ENCODE measurements at places on chromosomes 5 and 9.

DNA sequence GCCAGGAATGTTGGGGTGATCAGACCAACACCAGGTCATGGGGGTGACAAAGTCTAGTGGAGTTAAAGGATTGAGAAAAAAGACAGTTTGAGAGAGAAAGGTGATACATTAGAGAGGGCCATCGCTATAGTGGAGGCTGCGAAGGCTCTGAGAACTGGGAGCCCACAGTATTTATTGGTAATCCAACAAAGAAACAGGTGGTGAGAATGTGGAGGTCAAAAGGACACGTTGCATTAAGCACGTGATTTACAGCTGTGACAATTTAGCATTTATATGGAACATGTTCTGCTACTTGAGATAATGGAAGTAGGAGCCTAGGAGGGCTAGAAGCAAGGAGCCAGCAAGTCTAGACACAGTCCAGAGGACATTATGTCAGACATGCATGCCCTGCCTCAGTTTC, 2086.5 kb upstream of the C9orf72 start:
- peak; percentile 23 for DNase-seq

- no peak for DNase-seq
These were observed 15.5 kb downstream of the MED10 start for GRCh38 chr5:6362846-6363245.

- peak; percentile 50 for DNase-seq
These were observed 716 bp downstream of the PROB1 start for GRCh38 chr5:139394123-139394653.

DNA sequence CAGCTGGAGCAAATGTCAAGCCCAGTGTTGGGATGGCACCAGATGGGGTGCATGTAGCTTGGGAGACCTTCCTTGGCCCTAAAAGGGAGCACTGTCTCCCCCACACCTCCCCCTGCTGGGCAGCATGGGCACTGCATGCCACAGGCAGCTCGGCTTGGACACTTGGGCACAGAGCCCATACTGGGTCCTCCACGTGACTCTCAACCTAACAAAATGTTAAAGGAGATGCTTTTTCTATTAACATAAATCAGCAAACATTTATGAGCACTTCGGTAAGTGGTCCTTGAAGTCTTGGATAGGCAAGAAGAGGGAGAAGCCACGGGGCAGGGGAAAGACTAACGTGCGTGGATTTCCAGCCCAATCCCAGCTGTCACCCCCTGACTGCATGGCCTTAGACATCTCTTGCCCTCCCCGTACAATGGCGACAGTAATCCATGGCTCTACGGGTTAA, 23.9 kb upstream of the MAPK9 start:
- DNase-seq, result peak; percentile 14

DNA sequence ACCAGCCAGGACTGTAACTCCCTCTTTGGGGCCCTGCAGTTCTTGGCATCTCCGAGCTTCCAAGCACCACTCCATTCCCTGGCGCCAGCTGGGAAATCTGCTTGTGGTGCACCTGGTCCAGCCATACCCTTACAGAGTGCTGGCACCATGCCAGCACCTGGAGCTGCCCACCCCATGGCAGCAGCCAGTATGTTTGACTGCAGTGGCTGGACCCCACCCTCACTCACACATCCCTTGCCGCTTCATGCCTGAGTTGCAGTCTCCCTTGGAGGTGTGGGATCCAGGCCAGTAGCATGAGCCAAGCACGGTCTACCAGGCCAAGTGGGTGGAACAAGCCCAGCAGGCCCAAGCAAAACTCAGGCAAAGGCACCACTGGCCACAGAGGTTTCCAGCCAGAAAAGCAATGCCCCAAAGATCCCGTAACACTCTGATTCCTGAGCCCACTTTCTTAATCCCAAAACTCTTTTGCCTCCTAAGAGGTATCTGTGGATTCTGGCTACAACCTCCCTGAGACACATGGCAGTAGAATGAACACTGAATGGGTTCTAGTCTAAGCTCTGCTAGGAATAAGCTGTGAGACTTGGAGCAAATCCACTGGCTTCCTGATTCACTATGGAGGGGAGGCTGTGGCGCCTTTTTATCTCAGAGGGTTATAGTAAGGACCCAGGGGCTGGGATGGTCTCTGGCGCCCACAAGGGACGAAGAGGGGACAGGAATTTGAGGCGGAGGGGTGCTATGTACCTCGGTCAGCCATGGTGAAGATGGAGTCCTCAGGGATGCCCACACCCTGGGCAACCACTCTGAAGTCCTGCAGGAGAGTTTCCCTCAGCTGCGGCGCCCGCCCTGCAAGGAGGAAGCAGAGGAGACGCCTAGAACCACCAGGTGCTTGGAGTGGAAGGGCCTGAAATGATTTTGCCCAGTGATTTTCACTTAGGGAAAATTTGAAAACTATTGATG, 5.6 kb downstream of the AMBP start:
- DNase-seq, result peak; percentile 68

GRCh38 chr5:56822981-56823380, 7.6 kb downstream of the MAP3K1 start:
- no peak for DNase-seq

DNA sequence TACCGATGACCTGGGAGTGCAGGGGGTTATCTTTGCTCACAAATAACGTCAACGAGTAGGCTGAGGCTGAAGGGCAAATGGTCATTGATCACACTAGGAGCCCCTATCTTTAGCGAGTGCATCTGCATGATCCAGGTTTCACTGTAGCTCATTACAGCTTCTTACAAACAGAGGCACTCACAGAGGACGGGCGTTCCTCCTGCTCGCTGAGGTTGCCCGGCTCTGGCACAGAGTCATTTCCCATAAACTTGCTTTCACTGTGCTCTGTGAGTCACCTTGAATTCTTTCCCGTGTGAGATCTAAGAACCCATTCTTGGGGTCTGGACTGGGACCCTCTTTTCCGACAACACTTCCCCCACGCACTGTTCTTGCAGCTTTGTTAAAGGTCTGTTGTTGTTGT, 1.9 kb upstream of the PAEP start:
- DNase-seq, result no peak

- no peak for DNase-seq
These were observed 48.6 kb downstream of the RGS3 start for GRCh38 chr9:113511856-113512761.

GRCh38 chr9:135157856-135158563, 70.5 kb downstream of the OLFM1 start:
- DNase-seq, result no peak

GRCh38 chr9:18611971-18612370, 138.0 kb downstream of the ADAMTSL1 start:
- no peak for DNase-seq

DNA sequence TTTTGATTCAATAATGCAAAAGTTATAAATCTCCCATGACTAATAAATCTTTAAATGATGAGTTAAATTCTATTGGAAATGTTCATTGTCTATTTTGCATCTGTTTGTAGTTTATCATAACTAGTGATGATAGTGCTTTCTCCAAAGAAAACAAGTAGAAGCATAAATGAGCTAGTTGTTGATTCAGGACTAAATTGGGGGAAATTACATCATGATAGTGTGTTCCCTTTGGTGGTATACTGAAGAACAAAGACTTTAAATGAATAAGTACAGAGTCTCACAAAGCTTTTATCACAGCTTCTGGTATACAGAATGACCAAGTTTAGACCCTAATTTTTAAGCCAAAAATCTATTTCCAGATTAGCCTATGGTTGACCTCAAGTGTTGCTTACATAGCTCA, 173.8 kb downstream of the MCTP1 start:
- no peak for DNase-seq

DNA sequence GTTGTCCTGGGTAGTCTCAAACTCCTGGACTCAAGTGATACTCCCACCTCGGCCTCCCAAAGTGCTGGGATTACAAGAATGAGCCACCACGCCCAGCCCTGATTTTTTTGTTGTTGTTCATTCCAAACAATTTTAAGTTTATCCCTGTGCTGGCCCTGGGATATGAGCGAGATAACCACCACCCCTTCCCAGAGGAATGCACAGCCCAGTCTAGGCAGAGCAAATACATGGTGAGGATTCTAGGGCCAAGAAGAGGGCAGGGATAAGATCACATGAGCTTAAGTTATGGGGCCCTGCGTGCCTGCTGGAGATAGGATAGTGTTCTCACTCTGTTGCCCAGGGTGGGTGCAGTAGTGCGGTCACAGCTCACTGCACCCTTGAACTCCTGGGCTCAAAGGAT, 21.0 kb upstream of the TOR1B start:
- DNase-seq, result no peak

DNA sequence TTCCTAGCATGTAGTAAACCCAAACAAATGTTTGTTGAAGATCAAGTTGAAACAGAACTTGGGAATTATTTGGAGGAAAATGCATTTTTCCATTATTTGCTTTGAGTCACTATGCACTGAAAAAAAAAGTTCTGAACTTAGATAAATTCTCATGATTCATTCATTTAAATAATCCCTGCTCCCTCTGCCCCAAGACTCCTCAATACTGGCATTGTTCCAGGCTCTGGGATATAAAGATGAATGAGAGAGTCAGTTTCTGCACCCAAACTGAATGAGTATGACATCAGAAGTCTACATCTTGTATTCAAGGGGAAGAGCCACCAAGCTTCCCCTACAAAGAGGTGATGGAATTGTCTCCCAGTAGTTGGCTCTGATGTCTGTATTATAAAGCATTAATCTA, 123.9 kb downstream of the SEC61B start:
- peak; percentile 8 for DNase-seq

DNA sequence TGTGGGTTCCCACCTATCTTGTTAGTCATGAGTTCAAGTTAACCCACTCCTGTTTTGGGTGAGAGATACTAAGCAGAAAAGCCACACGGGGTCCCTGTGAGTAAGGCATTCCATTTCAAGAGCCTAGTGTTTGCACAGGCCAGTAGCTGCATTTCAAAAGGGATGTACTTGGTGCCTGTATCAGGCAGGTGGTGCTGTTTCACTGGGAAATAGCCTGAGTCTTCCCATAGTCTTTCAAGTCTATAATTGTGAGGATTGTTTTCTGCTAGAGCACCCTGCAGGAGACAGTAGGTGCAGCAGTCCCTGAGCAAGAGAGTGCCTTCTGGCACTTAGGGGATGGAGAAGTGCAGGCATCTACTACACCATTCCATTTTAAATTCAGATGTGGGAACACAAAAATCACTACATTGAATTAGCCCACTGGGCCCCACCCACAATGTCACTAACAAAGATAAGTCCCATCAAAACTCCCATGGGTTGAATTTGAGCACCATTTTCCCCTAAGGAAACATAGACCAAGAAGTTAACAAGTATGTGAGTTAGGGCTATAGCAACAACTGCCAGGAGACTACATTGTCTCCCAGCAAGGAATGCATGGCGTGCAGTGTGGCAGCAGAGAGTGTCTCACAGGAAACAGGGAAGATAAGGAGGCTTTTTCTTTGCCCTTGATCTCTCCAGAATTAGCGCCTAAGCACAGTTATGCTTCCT, 263.2 kb downstream of the COX7C start:
- peak; percentile 84 for DNase-seq

GRCh38 chr5:124755565-124755964, 9.1 kb upstream of the ZNF608 start:
- DNase-seq, result peak; percentile 37

GRCh38 chr5:92543201-92543600, 1037.8 kb downstream of the NR2F1-AS1 start:
- DNase-seq, result no peak

GRCh38 chr9:94991961-94992907, 265.7 kb downstream of the AOPEP start:
- DNase-seq, result no peak

DNA sequence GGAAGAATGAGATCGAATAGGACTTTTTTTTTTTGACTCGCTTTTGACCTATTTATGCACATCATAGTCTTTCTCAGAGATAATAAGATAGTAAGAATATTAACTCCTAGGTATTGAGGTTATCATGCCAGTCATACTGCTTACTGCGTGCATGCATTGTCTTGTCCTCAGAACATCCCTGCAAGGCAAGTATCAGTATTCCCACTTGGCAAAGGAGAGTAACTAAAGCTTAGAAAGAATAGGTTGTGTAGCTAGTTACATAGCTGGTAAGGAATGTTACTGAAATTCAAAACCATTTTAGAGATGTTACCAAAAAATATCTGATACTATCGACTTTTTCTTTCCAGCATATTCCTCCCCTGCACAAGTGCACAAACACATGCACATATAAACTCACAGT, 296.1 kb upstream of the CLINT1 start:
- no peak for DNase-seq

DNA sequence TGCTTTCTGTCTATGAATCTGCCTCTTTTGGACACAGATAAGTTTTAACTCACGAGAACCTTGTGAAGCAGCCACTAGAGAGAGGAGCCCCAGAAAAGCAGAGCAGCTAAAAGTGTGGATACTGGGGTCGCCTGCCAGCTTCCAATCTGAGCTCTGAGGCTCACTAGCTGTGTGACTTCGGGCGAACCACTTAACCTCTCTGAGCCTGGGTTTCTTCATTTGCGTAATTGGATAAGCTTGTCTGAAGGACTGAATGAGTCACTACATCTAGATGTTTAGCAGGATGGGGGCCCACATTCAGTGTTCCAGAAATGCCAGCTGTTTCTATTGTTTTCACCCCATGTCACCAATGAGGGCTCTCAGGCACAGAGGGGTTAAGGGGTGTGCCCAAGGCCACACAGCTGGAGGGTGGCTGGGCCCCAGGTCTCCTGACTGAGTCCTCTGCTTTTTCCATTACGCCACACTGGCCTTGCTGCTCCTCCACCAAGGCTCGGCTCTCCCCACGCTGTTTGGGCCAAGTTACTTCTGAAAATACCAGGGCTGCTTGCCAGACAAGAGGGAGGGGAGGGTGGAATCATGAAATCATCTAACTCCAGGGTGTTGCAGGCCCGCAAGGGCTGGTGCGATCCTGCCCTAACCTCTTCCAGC, 36.2 kb downstream of the SH3PXD2B start:
- DNase-seq, result no peak

- DNase-seq, result peak; percentile 82
These were observed 19.0 kb downstream of the TMEM8B start for GRCh38 chr9:35847792-35848572.

DNA sequence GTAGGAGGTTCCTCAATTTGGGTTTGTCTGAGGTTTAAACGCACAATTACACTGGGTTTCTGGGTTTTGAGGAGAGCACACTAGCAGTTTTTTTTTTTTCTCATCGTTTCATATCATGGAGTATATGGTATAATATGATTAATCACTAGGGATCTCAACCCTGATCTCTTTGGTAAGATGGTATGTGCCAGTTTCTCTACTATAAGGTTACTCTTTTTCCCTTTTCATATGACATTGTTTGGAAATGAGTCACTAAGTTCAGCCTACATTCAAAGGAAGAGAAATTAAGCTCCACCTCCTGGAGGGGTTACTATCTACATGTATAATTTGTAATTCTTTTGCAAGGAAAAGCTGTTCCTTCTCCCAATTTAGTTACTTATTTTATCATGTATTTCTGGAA, 35.2 kb downstream of the MTRR start:
- no peak for DNase-seq

- DNase-seq, result peak; percentile 95
These were observed 29.2 kb upstream of the NSMF start for GRCh38 chr9:137488327-137488653.

DNA sequence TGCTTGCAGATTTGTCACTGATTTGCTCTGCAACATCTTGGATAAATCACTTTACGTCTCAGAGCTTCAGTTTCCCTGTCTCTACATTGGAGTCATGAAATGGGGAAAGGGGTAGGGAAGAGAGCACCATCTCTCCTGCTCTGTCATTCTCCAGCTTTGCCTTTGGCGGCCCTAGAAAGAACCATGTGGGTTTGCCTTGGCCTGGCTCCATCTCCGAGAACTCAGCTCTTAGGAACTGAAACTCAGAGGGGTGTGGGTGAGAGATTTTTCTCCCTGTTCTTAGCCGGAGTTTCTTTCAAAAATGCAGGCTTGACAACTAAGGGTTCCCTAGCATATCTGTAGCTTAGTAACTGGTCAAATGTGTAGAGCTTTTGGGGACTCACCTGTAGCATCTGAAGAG, 123.5 kb downstream of the SMARCA2 start:
- no peak for DNase-seq

Data from NCI-H524 (cell line).